ENCODE measurements at places on chromosomes 1 and 21.
A peak's percentile ranks its signal among the peaks of the same experiment; 100 is the strongest.

DNA sequence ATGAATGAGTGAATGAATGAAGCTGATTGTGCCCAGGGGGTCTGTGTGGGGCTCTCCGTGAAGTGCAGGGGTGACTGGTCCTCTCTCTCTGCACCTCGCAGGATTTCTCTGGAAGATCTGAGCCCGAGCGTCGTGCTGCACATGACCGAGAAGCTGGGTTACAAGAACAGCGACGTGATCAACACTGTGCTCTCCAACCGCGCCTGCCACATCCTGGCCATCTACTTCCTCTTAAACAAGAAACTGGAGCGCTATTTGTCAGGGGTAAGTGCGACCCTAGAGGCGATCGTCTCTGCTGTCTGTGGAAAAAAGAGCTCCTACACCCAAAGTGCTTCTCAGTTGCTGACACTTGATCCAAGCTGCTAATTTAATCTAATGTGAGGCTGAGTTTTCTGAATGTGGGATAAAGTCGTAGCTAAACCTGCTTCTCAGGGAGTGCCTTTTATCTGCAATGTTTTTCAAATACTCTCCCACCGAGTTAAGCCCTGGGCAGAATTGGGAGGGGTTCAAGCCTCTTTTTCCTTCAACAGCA is 101.7 kb downstream of the HUNK start:
- no peak overlapping the region for H3K27ac ChIP-seq
- no peaks in the 10 kb centered on the region for H3K27me3 ChIP-seq
- no peak overlapping the region for H3K4me3 ChIP-seq
- H3K36me3 ChIP-seq = peaks cover 40% of the 10 kb centered on the region
- DNase-seq = peak; percentile 20

GRCh38 chr1:169307176-169307575 is 60.4 kb downstream of the NME7 start:
- no peaks in the 10 kb centered on the region for H3K36me3 ChIP-seq
- peaks cover 6% of the 10 kb centered on the region for H3K4me1 ChIP-seq
- H3K4me3 ChIP-seq = no peak overlapping the region

GRCh38 chr1:193463326-193463932 is 277.0 kb upstream of the B3GALT2 start:
- no peak overlapping the region for H3K4me3 ChIP-seq
- no peak for DNase-seq
- H3K36me3 ChIP-seq = no peaks in the 10 kb centered on the region
- H3K4me1 ChIP-seq = no peaks in the 10 kb centered on the region

- no peaks in the 10 kb centered on the region for H3K36me3 ChIP-seq
- H3K27me3 ChIP-seq = peaks cover 37% of the 10 kb centered on the region
- DNase-seq = peak; percentile 33
- no peak within 1 kb of the TSS for H3K27ac ChIP-seq
These were observed at the start of gene PODN for GRCh38 chr1:53061859-53062707. Gene PODN, plus strand, starts transcription at chr1:53062213. Its CDS starts 7,643 bp downstream, at chr1:53069856.

- H3K4me3 ChIP-seq = no peak overlapping the region
- H3K4me1 ChIP-seq = peaks cover 14% of the 10 kb centered on the region
- peak overlapping the region; percentile 39 for H3K27ac ChIP-seq
- DNase-seq = no peak
- H3K27me3 ChIP-seq = peaks cover 8% of the 10 kb centered on the region
- H3K36me3 ChIP-seq = no peaks in the 10 kb centered on the region
These were observed 31.2 kb downstream of the BATF3 start for GRCh38 chr1:212668477-212668876.

DNA sequence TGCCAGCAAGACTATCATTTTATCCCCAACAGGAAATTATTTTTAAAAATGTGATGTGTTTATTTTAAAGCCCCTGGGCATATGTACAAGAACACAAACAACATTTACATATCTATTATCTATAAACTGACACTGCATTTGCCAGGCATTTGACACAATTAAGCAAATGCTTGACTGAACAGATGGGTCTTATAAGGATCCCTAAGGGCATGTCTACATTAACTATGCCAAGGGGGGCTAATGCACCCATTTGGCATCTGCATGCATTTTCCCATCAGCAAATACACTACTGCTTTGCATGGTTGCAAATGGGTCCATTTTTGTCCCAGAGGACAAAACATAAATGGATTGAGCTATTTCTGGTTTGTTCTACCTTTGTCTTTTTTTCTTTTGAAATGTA is 884.8 kb upstream of the B3GALT2 start:
- no peaks in the 10 kb centered on the region for H3K4me1 ChIP-seq
- H3K36me3 ChIP-seq = no peaks in the 10 kb centered on the region
- H3K4me3 ChIP-seq = no peak overlapping the region
- H3K27ac ChIP-seq = no peak overlapping the region
- no peaks in the 10 kb centered on the region for H3K27me3 ChIP-seq

GRCh38 chr1:7608628-7609305 is 162.3 kb upstream of the VAMP3 start:
- no peak for DNase-seq
- H3K4me3 ChIP-seq = no peak overlapping the region
- H3K27me3 ChIP-seq = no peaks in the 10 kb centered on the region
- no peaks in the 10 kb centered on the region for H3K36me3 ChIP-seq

DNA sequence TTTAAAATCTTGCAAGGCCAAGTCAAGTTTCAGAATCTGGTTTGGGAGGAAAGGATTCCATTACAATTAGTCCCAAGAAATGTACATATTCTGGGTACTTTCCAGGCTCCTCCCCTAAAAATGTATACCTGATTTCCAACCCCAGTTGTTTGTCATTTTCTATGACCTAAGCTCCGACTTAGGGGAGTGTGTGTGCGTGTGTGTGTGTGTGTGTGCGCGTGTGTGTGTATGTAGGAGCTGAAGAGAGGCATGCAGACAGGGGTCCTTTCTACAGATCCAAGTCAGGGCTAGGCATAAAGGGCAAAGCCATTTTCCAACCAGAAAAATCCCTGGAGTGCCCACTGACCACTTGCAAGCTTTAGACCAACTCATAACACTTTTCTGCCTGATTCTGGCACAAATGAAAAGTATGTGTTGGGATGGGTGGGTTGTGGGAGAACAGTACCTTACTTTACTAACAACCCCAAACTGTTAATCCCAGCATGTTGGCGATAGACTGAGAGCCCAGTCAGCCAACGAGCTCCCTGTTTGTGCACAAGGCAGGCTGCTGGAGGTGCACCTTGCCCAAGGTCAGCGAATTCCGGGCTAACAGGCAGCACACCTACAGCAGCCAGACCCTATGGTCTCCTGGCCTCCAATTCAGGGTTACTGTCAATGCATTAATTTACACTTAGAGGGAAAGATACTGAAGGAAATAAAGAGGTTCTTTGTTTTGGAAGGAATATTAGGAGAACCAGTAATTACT is 1.7 kb downstream of the TRABD2B start:
- H3K4me3 ChIP-seq = peak overlapping the region; percentile 48
- H3K4me1 ChIP-seq = peaks cover 30% of the 10 kb centered on the region

DNA sequence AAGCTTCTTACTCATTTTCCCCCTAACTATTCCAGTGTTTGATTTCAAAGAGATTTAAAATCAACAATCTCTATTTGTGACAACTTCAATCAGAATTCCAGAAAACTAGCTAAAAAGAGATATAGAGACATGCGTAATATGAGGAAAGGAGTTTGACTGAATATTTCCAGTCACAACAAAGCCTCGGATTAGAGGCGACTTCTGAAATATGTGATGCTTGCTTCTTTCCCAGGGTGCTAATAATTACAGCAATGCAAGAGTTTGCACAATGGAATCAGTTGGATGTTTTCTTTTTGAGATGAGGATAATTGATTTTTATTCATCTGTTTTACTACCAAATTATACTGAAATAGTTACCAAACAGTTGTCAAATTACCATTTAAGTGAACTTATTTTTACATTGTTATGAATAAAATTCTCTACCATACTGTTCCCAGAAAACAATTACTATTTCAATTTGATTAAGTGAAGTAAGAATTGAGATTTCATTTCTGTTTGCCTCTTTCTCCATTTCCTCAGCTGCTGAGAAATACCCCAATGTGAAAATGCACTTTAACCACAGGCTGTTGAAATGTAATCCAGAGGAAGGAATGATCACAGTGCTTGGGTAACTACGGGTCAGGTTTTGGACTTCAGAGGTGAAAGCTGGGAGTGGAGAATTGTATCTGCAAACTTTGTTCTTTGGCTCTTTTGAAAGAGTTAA is 28.1 kb downstream of the KMO start:
- H3K27me3 ChIP-seq = no peaks in the 10 kb centered on the region
- H3K36me3 ChIP-seq = no peaks in the 10 kb centered on the region
- H3K4me3 ChIP-seq = no peak overlapping the region
- peak; percentile 14 for DNase-seq
- H3K4me1 ChIP-seq = peaks cover 5% of the 10 kb centered on the region

DNA sequence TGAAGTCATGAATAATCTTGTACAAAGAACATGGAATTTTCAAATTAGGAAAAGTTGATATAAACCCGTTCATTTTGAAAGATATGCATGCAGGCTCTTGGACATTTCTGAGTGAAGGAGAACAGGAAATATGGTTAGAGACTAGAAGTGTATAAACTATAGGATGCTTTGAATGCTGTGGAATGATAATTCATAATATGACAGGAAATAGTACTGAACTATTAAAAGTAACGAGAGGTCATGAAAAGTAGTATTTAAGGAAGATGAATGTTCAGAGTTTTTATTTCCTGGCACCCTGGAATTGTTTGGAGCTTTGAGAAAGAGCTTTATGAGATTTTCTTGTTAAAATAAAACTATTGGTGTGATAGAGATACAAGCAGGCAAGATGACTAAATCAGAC is 18.7 kb upstream of the CRB1 start:
- no peak overlapping the region for H3K4me3 ChIP-seq
- H3K27ac ChIP-seq = no peak overlapping the region
- DNase-seq = no peak
- H3K36me3 ChIP-seq = no peaks in the 10 kb centered on the region
- no peaks in the 10 kb centered on the region for H3K27me3 ChIP-seq

DNA sequence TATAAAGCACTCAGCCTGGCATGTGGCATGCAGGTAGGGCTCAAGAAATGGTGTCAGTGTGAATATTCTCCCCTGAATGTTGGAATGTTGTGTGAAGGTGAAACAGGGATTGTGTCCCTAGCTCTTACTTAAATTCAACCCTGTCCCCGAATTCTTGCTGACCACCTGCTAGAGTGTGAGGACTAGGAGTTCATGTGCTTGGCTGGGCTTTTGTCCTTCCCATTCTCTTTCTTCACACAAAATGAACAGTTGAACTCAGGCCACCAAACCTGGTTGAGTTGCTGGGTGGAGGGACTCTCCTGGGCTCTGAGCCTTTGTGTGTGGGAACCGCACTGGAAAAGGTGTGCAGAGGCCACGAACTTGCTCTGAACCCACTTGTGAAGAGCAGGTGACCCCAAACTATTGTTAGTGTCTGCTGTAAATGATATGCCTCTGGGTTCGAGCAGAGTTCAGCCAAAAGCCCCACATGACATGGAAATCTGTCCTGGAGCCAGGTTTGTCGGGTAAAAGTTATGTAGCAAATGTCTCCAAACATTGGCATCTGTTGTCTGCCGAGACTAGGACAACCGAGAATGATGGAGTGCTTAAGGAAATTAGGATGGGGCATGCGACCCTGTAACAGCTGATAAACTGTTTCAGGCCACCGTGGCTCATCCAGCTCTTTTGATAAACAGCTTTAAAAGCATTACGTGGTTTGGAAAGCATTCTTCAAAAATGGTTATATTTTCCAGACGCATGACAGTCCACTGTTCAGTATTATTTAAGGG is 144.2 kb downstream of the DHRS3 start:
- H3K4me3 ChIP-seq = no peak overlapping the region
- H3K27ac ChIP-seq = peak overlapping the region; percentile 83

DNA sequence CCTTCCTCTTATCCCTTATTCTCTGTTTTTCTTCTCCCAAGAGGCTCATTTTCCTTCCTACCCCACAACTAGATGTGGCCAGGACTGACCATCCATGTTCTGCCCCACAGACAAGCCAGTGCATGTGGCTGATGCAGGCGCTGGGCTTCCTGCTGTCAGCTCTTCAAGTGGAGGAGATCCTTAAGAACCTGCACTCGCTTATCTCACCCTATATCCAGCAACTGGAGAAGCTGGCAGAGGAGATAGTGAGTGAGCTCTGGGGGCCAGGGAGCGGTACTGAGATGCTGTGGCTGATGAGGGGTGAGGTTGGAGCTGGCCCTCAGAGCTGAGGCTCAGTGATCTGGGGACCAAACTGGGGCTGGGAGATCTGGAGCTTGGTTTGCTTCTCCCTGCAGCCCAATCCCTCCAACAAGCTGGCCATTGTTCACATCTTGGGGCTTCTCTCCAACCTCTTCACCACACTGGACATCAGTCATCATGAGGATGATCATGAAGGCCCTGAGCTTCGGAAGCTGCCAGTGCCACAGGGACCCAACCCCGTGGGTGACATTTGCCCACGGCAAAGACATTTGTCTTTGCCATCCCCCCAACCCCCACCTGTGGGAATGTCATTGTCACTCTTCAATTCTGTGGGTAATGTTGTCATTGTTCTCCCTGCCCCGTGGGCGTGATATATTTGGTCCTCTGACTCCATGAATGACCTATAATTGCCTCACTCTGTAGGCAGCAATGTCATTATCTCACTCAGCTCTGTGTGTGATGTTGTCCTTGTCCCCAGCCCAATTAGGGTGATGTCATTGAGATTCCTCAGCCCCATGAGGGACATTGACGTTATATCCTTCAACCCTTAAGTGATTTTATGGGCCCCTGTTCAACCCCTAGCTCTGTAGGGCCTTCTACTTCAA is 11.2 kb upstream of the DPH2 start:
- H3K27me3 ChIP-seq = no peaks in the 10 kb centered on the region
- no peak overlapping the region for H3K4me3 ChIP-seq
- H3K27ac ChIP-seq = no peak overlapping the region
- peaks cover 67% of the 10 kb centered on the region for H3K36me3 ChIP-seq

DNA sequence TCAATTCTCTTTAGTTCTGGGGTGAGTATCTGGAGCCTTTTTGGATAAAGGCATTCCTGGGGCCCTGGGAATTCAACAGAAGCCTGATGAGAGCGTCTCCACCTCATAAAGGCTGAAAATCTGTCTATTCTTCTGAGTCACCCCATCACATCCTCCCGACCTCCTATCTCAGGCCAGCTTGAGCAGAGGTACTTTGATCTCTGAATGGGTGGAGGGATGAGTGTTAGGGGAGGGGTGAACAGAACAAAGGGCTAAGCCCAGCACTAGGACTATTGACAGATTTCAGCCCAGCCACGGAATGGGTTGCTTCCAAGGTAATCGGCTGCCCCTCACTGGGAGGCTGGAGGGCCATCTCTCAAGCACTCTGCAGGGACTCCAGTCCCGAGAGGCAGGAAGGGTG is 2.5 kb upstream of the MYBPH start:
- no peaks in the 10 kb centered on the region for H3K27me3 ChIP-seq
- H3K4me1 ChIP-seq = no peaks in the 10 kb centered on the region
- no peak overlapping the region for H3K4me3 ChIP-seq

GRCh38 chr1:85447006-85447943 is 17.7 kb downstream of the DDAH1 start:
- H3K4me3 ChIP-seq = no peak overlapping the region
- H3K27ac ChIP-seq = no peak overlapping the region
- no peak for DNase-seq
- H3K36me3 ChIP-seq = no peaks in the 10 kb centered on the region
- no peaks in the 10 kb centered on the region for H3K27me3 ChIP-seq

- no peaks in the 10 kb centered on the region for H3K27me3 ChIP-seq
- no peak overlapping the region for H3K4me3 ChIP-seq
- no peak overlapping the region for H3K27ac ChIP-seq
- no peak for DNase-seq
- H3K36me3 ChIP-seq = no peaks in the 10 kb centered on the region
These were observed 127.3 kb downstream of the HHIPL2 start for GRCh38 chr1:222420633-222421032.

All from large intestine (tissue), 12 donors.